A673 (cell line): ENCODE measurements at places on chromosomes 1 and 21. TPM values are rescaled to one million over a fixed set of nuclear protein-coding genes. Genes with fewer than 3 reads are reported as not detected.

Gene ALPL
- 4.8 and 8.8 TPM in 2 replicates for total RNA-seq

Gene HAO2
- total RNA-seq, result not detected in 2 replicates

Gene GNG12
- total RNA-seq, result 48.1 and 54.8 TPM in 2 replicates

Gene ESPN
- not detected in 2 replicates for total RNA-seq

Gene GPR25
- total RNA-seq, result not detected in 2 replicates

Gene TRIM17
- total RNA-seq, result 0.54 and 0.72 TPM in 2 replicates

- H3K4me3 ChIP-seq, result no peak overlapping the region
- H3K36me3 ChIP-seq, result no peaks in the 10 kb centered on the region
- H3K27me3 ChIP-seq, result peaks cover 5% of the 10 kb centered on the region
- no peak overlapping the region for H3K27ac ChIP-seq
Measured at GRCh38 chr1:152148051-152148450, 11.0 kb downstream of the RPTN start.

- no peaks in the 10 kb centered on the region for H3K27me3 ChIP-seq
- no peak for DNase-seq
- H3K27ac ChIP-seq, result no peak overlapping the region
- H3K4me3 ChIP-seq, result no peak overlapping the region
- H3K36me3 ChIP-seq, result peaks cover 2% of the 10 kb centered on the region
- H3K4me1 ChIP-seq, result no peaks in the 10 kb centered on the region
Measured at GRCh38 chr1:10628685-10629084, 153.9 kb downstream of the PEX14 start.

DNA sequence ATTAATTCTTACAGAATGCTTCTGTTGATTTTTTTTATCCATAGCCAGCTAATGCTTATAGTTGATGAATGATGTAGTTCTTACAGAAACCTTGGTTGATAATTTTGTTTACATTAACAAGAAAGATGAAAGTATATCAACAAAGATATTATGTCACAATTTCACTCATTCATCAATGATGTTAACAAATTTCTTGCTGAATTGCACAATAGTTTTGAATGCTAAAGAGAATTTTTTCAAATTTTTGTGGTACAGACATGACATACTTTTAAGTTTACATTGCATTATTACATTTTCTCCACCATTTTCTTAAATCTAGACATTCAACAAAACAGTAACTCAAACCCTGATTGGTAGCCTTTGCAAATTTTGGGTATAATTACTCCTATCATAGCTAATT, 236.3 kb downstream of the FOXD2 start:
- H3K4me1 ChIP-seq, result no peaks in the 10 kb centered on the region
- no peaks in the 10 kb centered on the region for H3K27me3 ChIP-seq
- H3K36me3 ChIP-seq, result no peaks in the 10 kb centered on the region
- no peak for DNase-seq

DNA sequence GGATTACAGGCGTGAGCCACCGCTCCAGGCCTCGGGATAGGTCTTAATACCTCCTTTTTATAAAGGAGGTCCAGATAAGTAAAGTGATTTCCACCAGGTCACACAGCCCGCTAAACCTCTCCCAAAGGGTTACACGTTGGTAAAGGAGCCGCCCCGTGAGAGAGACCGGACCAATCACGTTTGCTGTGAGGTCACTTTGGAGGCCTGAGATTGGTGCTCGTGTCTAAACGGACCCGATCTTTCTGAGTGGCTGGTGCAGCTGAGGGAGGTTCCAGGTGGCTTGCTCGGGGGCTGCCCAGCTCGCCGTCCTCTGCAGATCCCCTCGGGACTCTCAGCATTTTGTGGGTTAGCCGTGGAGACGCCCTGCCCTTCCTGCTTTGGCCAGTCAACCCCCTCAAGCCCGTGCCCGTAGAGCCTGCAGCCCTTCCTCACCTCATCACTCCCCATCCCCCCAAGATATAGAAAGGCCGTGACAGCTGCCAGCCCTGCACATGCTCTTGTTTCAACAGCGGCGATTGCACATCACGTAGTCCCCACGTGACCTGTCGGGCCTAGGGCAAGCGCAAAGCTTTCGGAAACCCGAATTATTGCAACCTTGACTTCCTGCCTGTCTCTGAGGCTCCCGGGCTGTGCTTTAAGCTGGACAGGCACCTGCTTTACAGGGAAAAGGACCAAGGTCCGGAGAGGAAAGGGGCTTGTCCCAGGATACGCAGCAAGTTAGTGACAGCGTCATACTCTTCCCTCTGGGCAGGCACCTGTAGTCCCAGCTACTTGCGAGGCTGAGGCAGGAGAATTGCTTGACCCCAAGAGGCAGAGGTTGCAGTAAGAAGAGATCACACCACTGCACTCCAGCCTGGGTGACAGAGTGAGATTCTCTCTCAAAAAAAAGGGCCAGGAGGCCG, 5.0 kb upstream of the COA7 start:
- peak overlapping the region; percentile 33 for H3K4me3 ChIP-seq
- no peaks in the 10 kb centered on the region for H3K27me3 ChIP-seq
- no peaks in the 10 kb centered on the region for H3K36me3 ChIP-seq
- peak; percentile 78 for DNase-seq

DNA sequence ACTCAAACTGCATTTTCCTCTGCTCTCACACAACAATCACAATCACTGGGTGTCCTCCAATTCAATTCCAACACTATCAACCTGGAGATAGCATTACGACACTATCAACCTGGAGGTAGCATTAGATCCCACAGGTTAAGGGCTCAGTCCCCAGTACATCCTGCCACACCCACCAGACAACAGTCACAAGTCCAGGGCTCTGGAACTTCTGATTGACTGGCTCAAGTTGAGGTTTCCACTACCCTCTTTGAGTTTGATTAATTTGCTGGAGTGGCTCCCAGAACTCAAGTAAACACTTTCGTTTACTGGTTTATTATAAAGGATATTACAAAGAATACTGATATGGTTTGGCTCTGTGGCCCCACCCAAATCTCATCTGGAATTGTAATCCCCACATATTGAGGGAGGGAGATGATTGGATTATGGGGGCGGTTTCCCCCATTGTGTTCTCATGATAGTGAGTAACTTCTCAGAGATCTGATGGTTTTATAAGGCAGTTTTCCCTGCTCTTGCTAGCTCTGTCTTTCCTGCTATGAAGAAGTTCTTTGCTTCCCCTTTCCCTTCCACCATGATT, 49.6 kb upstream of the ARHGAP29 start:
- H3K4me1 ChIP-seq, result no peaks in the 10 kb centered on the region
- DNase-seq, result no peak
- no peaks in the 10 kb centered on the region for H3K27me3 ChIP-seq
- H3K4me3 ChIP-seq, result no peak overlapping the region
- H3K27ac ChIP-seq, result no peak overlapping the region

DNA sequence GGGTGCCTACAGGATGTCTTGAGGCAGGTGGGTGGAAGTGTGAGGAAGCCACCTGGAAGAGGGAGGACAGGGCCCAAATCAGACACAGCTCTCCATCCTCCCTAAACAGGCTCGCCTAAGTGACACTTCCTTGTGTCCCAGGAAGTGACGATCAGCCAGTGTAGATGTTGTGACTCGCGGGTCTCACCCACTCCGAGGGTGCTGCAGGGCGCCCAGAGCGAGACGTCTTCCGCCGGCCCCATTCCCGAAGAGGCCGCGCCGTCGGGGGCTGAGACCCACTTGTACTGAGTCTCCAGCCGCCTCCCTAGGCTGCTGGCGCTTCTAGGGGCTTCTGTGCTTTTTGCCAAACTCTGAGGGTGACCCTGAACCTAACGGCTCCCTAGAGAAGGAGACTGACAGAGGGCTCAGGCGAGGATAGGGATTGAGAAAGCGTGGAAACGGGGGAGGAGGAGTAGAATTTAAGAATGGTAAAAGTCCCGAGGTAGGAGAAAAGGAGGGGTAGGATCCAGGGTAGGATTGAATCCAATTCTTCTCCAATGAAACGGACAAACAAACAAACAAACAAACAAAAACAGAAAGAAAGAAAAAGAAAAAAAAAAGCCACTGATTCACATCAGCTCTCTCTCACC, 543 bp upstream of the MARK1 start:
- no peaks in the 10 kb centered on the region for H3K36me3 ChIP-seq
- H3K27me3 ChIP-seq, result peaks cover 96% of the 10 kb centered on the region
- H3K4me3 ChIP-seq, result peak overlapping the region; percentile 54

GRCh38 chr1:168893359-168893801, 164.4 kb upstream of the DPT start:
- H3K4me3 ChIP-seq, result no peak overlapping the region
- H3K36me3 ChIP-seq, result no peaks in the 10 kb centered on the region
- no peak for DNase-seq
- no peak overlapping the region for H3K27ac ChIP-seq

DNA sequence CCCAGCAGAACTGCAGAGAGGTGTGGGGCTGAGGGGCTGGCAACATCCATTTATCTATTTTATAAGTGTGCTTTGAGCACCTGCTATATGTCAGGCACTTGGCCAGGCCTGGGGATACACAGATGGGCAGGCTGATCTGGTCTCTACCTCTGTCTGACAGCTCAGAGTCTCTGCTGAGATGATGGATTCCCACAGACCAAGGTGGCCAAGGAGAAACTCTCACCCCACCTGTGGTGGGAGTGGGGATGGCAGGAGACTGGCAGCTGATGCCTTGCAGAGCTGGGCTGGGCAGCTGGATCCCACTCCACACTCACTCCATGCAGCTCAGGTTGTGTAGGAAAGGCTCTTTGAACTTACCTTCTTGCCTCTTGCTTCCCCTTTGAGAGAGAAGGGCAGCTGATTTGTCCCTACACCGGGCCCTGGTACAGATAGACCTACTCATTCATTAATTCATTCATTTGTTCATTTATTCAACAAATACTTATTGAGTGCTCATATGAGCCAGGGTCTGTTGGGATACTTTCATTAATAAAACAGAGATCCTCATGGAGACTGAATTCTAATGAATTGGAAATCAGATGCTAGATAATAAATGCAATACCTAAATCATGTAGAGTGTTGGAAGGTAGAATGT, 9.0 kb downstream of the ADORA1 start:
- H3K4me1 ChIP-seq, result no peaks in the 10 kb centered on the region

- H3K36me3 ChIP-seq, result no peaks in the 10 kb centered on the region
- H3K27me3 ChIP-seq, result no peaks in the 10 kb centered on the region
- no peak overlapping the region for H3K27ac ChIP-seq
Measured at GRCh38 chr1:33394770-33395169, 36.1 kb downstream of the PHC2 start.

DNA sequence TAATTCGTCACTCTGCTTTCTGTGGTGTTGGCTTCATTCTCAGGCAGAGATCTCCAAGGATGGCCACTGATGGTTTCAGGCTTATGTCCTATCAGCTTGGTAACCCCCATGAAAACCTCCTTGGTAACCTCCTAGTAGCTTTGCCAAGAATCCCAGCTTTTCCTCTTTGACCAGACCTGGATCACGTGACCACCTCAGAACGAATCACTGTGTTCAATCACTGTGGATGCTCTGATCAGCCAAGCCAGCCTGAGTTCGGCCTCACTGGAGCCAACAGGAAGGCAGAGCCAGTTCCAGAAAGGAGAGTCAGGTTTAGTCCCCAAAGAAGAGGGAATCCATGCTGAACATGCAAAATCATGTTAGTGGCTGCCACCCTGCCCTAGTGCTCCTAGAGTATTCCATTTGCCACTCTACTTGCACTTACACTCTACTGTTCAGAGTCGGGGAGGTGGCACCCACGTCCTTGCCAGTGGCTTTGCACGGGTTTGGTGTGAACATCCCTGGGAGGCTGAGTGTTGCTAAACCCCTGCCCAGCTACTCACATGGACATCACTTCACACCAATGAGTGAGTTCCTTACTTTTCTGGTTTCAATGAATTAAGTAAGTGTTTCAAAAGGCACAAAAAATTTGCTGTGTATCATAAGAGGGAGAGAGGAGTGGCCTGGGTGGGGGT, 33.5 kb upstream of the SSBP3 start:
- no peaks in the 10 kb centered on the region for H3K27me3 ChIP-seq
- H3K36me3 ChIP-seq, result no peaks in the 10 kb centered on the region
- no peak overlapping the region for H3K27ac ChIP-seq
- no peak for DNase-seq

GRCh38 chr1:106276871-106277270, 779.6 kb upstream of the PRMT6 start:
- no peak for DNase-seq
- H3K4me3 ChIP-seq, result no peak overlapping the region
- H3K4me1 ChIP-seq, result peaks cover 10% of the 10 kb centered on the region
- H3K27ac ChIP-seq, result no peak overlapping the region
- H3K27me3 ChIP-seq, result no peaks in the 10 kb centered on the region

GRCh38 chr1:80582980-80583379, 1217.8 kb upstream of the ADGRL2 start:
- H3K4me3 ChIP-seq, result no peak overlapping the region
- H3K27ac ChIP-seq, result no peak overlapping the region
- no peaks in the 10 kb centered on the region for H3K36me3 ChIP-seq
- no peak for DNase-seq
- no peaks in the 10 kb centered on the region for H3K27me3 ChIP-seq

DNA sequence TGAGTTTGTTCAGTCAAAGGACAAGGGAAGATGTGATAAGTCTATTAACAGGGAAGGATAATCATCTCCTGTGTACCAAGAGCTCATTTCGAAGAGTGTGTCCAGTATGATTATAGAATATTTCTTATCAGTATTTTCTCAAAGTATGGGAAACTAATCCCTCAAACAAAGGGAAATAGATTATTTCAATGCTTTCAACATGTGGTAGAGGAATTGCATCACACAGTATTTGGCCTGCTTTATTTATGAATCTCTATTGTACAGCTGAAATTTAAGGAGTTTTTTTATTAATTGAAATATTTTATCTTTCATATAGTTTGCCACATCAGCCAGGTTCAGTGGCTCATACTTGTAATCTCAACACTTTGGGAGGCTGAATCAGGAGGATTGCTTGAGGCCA, 151.0 kb downstream of the CLEC20A start:
- peaks cover 30% of the 10 kb centered on the region for H3K4me1 ChIP-seq
- no peak overlapping the region for H3K4me3 ChIP-seq
- H3K27me3 ChIP-seq, result no peaks in the 10 kb centered on the region
- H3K36me3 ChIP-seq, result no peaks in the 10 kb centered on the region
- H3K27ac ChIP-seq, result peak overlapping the region; percentile 1

- DNase-seq, result no peak
- peaks cover 20% of the 10 kb centered on the region for H3K27me3 ChIP-seq
- no peak overlapping the region for H3K27ac ChIP-seq
Measured at GRCh38 chr1:84840346-84840745, 52.7 kb downstream of the LPAR3 start.

DNA sequence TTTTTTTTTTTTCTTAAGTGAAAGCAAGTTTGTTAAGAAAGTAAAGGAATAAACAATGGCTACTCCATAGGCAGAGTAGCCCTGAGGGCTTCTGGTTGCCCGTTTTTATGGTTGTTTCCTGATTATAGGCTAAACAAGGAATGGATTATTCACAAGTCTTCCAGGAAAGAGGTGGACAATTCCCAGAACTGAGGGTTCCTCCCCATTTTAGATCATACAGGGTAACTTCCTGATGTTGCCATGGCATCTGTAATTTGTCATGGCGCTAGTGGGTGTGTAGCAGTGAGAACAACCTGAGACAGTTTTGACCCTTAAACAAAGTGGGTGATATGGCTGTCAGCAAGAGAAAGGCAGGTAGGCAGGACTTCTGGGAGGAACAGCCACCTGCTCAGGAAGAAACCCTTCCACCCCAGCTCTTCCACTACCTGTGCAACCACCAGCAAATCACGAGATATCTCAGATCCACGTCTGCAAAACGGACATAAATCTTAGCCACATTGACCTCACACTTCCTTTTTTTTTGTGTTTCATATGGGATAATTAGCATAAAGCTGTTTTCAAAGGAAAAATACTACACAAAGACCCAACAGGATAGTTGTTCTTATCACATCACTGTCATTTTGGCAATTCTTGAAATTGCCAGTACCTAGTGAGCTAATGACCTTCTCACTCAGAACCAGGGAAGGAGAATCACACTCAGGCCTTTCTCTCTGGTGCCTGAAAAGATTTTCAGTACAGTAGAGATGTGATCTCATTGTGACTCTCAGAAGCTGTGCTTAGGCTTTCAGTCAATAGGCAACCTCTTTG, 34.8 kb upstream of the DUSP10 start:
- no peaks in the 10 kb centered on the region for H3K4me1 ChIP-seq
- no peaks in the 10 kb centered on the region for H3K27me3 ChIP-seq
- no peak overlapping the region for H3K4me3 ChIP-seq
